ENCODE measurements at places on chromosomes 16 and 17. TPM values are rescaled to one million over a fixed set of nuclear protein-coding genes. Genes with fewer than 3 reads are reported as not detected.

HLF gene
- total RNA-seq, result 13.4 TPM

KRTAP4-6 gene
- not detected for total RNA-seq

PYCARD gene
- 35.7 TPM for total RNA-seq

NOXO1 gene
- total RNA-seq, result 0.88 TPM

FOXL1 gene
- total RNA-seq, result 1.5 TPM

NPB gene
- not detected for total RNA-seq

KRT33A gene
- not detected for total RNA-seq

EFCAB13 gene
- total RNA-seq, result 10.8 TPM

ZNF385C gene
- 0.66 TPM for total RNA-seq

TBC1D3B gene
- 1.9 TPM for total RNA-seq

CRYBA1 gene
- total RNA-seq, result not detected
